A549 treated with Mapracorat at 1 μM for 4 hours (cell line): ENCODE measurements at places on chromosomes 5 and 9. TPM values are rescaled to one million over a fixed set of nuclear protein-coding genes. Genes with fewer than 3 reads are reported as not detected.

The SPAG8 gene
- total RNA-seq, result 0.34 to 0.74 TPM (median 0.56 TPM) in 5 replicates

The FCN1 gene
- not detected in 5 replicates for total RNA-seq

The ORM2 gene
- total RNA-seq, result not detected in 5 replicates

The LHX3 gene
- total RNA-seq, result 0.05 to 0.20 TPM (median 0.12 TPM) in 5 replicates

The BAAT gene
- total RNA-seq, result 0.23 to 0.45 TPM (median 0.35 TPM) in 5 replicates

The NR4A3 gene
- total RNA-seq, result 1.7 to 2.9 TPM (median 2.0 TPM) in 5 replicates
